ENCODE measurements at places on chromosomes 16 and 17. TPM values are rescaled to one million over a fixed set of nuclear protein-coding genes. Genes with fewer than 3 reads are reported as not detected.

- DNase-seq = no peak
Measured at GRCh38 chr17:83160443-83161297, 81.3 kb downstream of the METRNL start.

GRCh38 chr16:11794447-11794846 lies 2.6 kb downstream of the ZC3H7A start:
- DNase-seq = no peak

DNA sequence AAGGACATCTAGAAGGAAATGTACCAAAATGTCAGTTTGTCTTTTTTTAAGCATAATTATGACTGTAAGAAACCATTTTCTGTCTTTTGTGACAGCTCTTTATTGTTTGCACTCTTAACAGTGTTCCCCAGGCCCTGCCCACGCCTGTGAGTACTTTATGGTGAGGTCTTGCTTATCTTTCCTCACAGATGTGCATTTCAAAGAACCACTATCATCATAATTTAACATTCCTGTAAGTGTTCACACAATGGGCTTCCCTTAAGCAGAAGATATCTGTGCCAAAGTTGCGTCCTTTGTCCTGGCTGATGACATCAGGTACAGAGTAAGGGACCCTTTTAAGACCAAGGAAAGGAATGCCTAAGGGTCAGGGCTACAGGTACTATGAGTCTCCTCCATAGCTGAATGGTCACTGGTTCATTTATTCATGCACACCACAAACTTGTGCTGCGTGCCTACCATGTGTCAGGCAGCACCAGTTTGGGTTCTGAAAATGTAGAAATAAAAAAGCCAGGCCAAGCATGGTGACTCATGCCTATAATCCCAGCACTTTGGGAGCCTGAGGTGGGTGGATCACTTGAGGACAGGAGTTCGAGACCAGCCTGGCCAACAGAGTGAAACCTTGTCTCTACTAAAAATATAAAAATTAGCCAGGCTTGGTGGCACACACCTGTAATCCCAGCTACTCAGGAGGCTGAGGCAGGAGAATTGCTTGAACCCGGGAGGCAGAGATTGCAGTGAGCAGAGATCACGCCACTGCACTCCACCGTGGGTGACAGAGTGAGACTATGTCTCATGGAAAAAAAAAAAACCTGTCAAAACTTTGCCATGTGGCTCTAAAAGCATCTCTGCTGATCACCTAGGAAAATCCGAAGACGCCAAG lies 55.4 kb upstream of the NLK start:
- no peak for DNase-seq

GRCh38 chr16:2964475-2965336 lies 631 bp downstream of the KREMEN2 start:
- DNase-seq = no peak

DNA sequence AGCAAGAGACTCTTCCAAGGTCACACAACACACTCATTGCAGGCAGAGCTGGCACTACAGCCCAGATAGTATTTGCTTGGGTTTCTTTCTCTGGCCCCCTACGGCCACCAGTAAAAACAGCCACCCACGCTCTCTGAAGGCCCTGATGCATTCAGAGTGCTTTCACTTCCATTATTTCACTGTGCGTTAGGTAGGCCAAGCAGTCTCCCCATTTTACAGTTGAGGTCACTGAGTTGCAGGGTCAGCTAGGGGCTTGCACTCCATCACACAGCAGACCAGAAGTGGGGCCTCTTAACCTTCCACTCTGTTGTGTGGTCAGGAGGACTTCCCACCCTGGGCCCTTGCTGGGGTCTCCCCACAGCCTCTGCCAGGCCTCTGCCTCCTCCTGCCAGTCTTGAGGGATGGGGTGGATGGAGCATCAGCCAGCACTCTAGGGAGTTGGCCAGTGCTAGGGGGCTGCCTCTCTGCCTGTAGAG lies 2.5 kb downstream of the TBX21 start:
- DNase-seq = no peak

DNA sequence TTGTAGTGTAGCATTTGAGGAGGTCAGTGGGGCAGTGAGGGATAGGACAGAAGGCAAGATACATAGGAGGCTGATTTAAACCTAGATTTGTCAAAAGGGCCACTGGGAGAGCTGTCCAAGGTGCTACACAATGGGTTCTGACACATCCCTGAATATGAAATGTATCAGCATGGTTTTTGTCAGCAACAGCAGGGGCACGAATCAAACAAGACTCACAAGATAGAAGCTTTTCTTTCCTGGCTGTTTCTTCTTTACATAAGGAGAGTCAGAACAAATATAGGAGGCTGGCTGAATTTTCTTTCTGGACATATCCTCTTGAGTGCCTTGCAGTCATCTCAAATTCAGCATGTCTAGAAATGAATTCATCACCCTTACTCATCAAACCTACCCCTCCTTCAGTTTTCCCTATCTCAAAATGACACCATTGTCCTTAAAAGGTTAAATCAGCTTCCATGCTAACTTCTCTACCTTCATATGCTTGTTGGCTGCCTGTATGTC lies 130.5 kb downstream of the NPIPB5 start:
- DNase-seq = no peak

- no peak for DNase-seq
Measured at GRCh38 chr17:18140648-18141047, 32.1 kb downstream of the MYO15A start.

DNA sequence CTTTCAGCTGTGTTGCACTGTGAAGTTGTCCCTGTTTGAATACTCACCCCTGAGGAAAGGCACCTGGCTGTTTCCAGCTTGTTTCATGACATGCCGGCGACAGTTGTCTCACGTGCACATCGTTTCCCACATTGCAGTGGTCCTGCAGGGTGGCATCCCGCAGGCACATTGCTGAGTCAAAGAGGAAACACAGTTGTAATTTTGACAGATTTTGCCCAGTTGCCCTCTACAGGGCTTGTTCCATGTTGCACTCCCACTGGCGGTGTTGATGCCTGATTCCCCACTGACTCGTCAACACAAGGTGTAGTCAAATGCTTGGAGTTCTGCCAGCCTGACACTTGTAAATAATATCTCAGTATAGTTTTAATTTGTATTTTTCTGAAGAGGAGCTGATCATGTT lies 23.8 kb downstream of the EPN2 start:
- DNase-seq = no peak

GRCh38 chr16:55817236-55817912 lies 15.5 kb downstream of the CES1 start:
- DNase-seq = no peak

The SOX8 gene
- 2.6 TPM for total RNA-seq

The PRRT2 gene
- total RNA-seq = not detected

The DUS2 gene
- total RNA-seq = 3.1 TPM

The ACBD4 gene
- total RNA-seq = 21.1 TPM

All from body of pancreas (tissue), 4 donors.